Progenitor cell of endocrine pancreas (in vitro differentiated cells): ENCODE measurements at places on chromosomes 7 and 10.

- no peak for DNase-seq
Observed at GRCh38 chr10:119670717-119671116, 19.5 kb downstream of the BAG3 start.

- DNase-seq, result no peak
Observed at GRCh38 chr10:108684431-108684830, 1238.9 kb downstream of the XPNPEP1 start.

- DNase-seq, result no peak
Observed at GRCh38 chr7:47087866-47088265, 494.0 kb downstream of the TNS3 start.

- DNase-seq, result no peak
Observed at GRCh38 chr10:35447693-35448407, 111.5 kb downstream of the CCNY start.

DNA sequence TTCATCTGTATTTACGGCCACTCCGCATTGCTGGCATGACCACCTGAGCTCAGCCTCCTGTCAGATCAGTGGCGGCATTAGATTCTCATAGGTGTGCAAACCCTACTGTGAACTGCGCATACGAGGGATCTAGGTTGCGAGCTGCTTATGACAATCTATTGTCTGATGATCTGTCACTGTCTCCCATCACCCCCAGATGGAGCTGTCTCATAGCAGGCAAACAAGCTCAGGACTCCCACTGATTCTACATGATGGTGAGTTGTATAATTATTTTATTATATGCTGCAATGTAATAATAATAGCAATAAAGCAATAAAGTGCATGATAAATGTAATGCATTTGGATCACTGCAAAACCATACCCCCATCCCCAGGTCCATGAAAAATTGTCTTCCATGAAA lies 1172.9 kb upstream of the AUTS2 start:
- DNase-seq, result no peak

DNA sequence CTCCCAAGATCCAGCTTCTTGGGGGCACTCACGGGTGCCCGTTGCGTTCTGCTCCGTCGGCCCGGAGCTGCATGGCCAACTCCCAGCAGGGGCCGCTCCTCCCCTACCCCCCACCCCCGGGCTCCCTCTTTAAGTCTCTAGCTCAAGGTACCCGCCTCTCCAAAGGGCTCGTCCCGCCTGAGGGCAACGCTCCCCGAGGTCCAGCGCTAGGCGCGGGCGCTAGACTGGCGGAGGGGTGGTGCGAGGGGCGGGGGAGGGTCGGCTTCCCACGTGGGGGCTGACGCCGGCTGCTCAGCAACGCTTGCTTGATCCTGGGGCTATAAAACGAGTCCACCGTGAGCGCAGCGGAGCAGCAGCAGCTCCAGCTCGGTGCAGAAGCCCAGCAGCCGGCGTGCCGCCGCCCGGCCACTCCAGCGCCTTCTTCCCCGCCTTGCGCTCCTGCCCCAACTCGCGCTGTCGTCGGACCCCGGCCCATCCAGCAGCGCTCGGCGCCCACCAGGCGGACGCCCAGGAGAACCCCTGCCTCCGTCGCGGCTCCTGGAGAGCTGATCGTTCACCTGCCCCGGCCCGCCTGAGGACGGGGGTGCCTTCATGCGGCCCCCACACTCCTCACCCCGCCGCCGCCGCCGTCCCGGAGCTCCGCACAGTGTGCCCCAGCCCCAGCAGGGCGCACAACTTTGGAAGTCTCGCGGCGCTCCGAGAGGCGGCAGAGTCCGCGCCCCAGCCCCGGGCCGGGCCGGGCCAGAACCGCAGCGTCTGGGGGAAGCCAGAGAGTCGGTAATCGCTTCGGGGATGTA lies at the start of gene ADRA2A:
Gene ADRA2A (plus strand): TSS at position 348 of the 797 bp plus-strand sequence. CDS start 968 bp downstream, outside the sequence.
- DNase-seq, result peak; percentile 68
